ENCODE measurements at places on chromosomes 12 and 14. TPM values are rescaled to one million over a fixed set of nuclear protein-coding genes. Genes with fewer than 3 reads are reported as not detected.

- H3K4me3 ChIP-seq = no peak overlapping the region
These were observed 6.6 kb downstream of the PLEKHG6 start for GRCh38 chr12:6316921-6317692.

DNA sequence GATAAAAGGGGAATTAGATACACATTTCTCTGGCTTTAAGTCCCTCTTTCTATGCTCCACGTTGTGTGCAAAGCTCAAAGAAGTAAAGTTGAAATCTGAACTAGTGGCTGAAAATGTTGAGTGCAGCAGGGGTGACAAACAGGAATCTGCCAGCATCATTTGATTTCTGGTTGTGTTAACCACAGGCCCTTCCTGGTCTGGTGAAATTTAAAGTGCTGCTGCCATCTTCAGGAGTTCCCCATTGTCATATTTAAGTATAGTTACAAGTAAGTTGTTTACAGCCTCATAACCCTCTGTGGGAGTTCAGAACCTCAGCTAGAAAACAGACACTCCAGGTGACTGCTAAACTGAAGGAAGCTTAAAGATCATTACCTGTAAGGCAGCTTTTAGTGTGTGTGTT, 90.9 kb upstream of the CCDC196 start:
- no peak overlapping the region for H3K27ac ChIP-seq
- H3K4me3 ChIP-seq = no peak overlapping the region
- H3K27me3 ChIP-seq = no peaks in the 10 kb centered on the region
- no peaks in the 10 kb centered on the region for H3K36me3 ChIP-seq
- H3K4me1 ChIP-seq = no peaks in the 10 kb centered on the region

DNA sequence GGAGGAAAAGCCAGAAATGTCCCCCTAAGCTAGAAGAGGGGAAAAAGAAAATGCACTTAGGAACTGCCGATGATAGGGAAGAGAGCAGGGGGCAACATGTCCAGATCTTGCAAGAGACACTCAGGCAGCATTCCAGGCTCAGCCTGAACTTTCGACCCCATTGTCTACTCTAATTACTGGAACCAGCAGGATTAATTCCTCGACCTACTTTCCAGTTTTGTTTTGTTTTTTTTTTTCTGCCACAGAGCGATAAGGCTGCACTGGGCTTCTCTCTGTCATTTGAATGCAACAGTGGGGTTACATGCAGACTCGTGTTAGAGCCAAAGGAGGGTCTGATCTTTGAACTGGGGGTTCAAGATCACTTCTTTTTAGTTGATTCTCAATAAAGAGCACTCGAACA, 68.7 kb upstream of the MED13L start:
- no peak for DNase-seq
- H3K4me1 ChIP-seq = peaks cover 2% of the 10 kb centered on the region
- H3K36me3 ChIP-seq = no peaks in the 10 kb centered on the region
- H3K27ac ChIP-seq = no peak overlapping the region

DNA sequence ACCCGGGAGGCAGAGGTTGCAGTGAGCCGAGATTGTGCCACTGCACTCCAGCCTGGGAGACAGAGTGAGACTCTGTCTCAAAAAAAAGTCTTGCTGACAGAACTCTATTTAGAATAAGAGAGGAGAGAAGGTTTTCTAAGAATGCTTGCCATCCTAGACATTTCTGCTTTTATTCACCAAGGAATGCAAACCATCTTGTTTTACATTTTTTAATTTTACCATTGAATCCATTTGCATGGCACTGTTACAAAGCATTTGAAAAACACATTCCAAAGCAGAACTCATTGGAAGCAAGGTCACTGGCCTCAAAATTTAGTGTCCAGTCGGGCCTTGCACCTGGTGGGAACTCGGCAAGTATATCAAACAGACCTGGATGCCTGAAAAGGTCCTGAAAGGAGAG, 44.2 kb upstream of the RASSF3 start:
- no peaks in the 10 kb centered on the region for H3K27me3 ChIP-seq
- no peak overlapping the region for H3K4me3 ChIP-seq
- H3K4me1 ChIP-seq = no peaks in the 10 kb centered on the region
- no peaks in the 10 kb centered on the region for H3K36me3 ChIP-seq

DNA sequence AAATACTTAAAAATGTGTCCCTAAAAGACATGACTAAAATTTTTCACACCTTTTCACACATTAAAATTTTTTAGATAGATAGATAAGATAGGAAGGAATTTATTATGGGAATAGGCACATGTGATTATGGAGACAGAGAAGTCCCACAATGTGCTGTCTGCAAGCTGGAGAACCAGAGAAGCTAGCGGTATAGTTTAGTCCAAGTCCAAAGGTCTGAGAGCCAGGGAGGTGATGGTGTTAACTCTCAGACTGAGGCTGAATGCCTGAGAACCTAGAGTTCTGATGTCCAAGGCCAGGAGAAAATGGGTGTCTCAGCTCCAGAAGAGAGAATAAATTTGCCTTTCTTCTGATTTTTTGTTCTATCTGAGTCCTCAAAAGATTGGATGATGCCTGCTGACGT, 65.7 kb downstream of the POLR3B start:
- no peak overlapping the region for H3K27ac ChIP-seq
- H3K4me1 ChIP-seq = no peaks in the 10 kb centered on the region
- no peak overlapping the region for H3K4me3 ChIP-seq

DNA sequence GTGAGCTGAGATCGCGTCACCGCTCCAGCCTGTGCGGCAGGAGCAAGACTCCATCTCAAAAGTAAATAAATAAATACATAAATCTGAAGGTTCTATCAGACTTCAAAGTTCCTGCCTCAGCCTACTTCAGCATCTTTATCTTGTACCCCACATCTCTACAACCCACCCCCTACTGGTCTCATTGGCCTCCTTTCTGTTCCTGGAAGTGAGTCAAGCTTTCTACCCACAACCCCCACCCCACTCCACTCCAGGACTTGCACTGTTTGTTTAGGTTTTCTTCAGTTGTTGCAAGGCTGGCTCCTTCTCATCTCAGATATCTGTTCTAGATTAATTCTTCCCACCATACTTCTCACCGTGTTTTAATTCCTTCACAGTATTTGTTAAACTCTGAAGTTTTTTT, 714 bp upstream of the PSMC6 start:
- H3K36me3 ChIP-seq = peaks cover 9% of the 10 kb centered on the region
- DNase-seq = no peak
- H3K4me3 ChIP-seq = peak overlapping the region; percentile 78
- no peaks in the 10 kb centered on the region for H3K27me3 ChIP-seq

- no peak overlapping the region for H3K27ac ChIP-seq
- no peaks in the 10 kb centered on the region for H3K4me1 ChIP-seq
- H3K36me3 ChIP-seq = no peaks in the 10 kb centered on the region
- no peak overlapping the region for H3K4me3 ChIP-seq
- H3K27me3 ChIP-seq = peaks cover 16% of the 10 kb centered on the region
These were observed 19.2 kb downstream of the TBX3 start for GRCh38 chr12:114664651-114665320.

- peaks cover 12% of the 10 kb centered on the region for H3K36me3 ChIP-seq
- H3K27ac ChIP-seq = no peak overlapping the region
- H3K4me3 ChIP-seq = no peak overlapping the region
- no peaks in the 10 kb centered on the region for H3K4me1 ChIP-seq
These were observed 71.0 kb downstream of the SLC25A47 start for GRCh38 chr14:100393906-100394732.

DNA sequence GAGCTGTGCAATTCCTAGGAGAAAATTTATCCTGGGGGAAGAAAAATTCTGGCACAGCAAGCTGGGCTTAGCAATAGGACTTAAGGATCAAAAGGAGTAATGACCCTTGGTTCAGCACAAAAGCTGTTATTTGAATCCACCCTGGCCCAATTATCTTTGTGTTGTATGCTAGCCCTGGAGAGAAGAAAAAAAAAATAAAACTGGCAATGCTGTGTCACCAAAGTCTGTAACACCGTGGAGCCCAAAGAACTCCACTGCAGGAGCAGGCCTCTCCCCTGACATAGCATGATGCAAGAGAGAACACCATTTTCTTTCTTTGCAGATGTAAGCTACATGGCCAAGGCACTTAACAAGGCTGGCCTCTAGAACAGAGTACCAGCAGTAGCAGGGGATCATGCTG, 63.0 kb upstream of the ARHGAP5 start:
- DNase-seq = no peak
- no peak overlapping the region for H3K27ac ChIP-seq
- no peaks in the 10 kb centered on the region for H3K36me3 ChIP-seq
- H3K27me3 ChIP-seq = no peaks in the 10 kb centered on the region

DNA sequence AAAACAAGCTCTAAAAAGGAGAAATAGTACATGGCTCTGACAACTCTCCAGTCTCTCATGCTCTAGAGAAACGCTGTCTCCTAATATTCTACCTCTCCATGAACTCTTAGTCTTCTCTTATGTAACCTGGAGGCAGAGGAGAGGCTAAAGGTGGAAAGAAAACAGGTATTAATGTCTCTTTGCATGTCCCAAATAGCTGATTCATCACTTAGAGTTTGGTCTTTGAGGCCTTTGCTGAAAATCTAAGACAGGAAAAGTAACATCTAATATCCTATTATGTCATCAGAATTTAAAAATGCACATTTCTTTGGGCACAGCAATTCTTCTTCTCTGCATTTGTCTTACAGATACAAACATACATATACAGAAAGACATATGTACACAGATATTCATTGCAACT, 127.2 kb downstream of the DHRS2 start:
- H3K4me3 ChIP-seq = no peak overlapping the region
- no peak overlapping the region for H3K27ac ChIP-seq
- no peak for DNase-seq
- no peaks in the 10 kb centered on the region for H3K27me3 ChIP-seq

GRCh38 chr12:47164724-47165439, 85.1 kb upstream of the AMIGO2 start:
- no peaks in the 10 kb centered on the region for H3K4me1 ChIP-seq
- no peaks in the 10 kb centered on the region for H3K36me3 ChIP-seq
- no peaks in the 10 kb centered on the region for H3K27me3 ChIP-seq
- no peak overlapping the region for H3K4me3 ChIP-seq
- DNase-seq = no peak
- no peak overlapping the region for H3K27ac ChIP-seq

GRCh38 chr14:102280376-102280962, 24.5 kb downstream of the MOK start:
- H3K36me3 ChIP-seq = no peaks in the 10 kb centered on the region
- H3K27me3 ChIP-seq = no peaks in the 10 kb centered on the region
- DNase-seq = no peak
- H3K27ac ChIP-seq = no peak overlapping the region
- no peaks in the 10 kb centered on the region for H3K4me1 ChIP-seq
- H3K4me3 ChIP-seq = no peak overlapping the region

DNA sequence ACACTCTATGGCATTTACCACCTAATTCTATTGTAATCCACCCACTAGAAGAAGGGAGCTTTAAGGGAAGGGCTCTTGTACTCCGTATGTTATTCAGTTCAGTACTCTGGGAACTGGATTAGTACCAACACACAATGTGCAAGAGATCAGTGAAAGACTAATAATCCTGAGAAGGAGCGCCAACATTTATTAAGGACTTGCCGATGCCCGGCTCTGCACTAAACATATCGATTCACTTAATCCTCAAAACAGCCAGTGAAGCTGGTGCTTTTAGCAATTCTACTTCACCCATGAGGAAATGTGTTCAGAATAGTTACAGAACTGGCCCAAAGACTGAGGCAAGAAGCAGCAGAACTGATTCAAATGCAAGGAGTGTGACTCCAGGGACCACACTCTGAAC, 80.9 kb downstream of the RPS6KA5 start:
- H3K4me1 ChIP-seq = no peaks in the 10 kb centered on the region
- no peaks in the 10 kb centered on the region for H3K27me3 ChIP-seq
- H3K36me3 ChIP-seq = no peaks in the 10 kb centered on the region
- no peak overlapping the region for H3K27ac ChIP-seq

- H3K36me3 ChIP-seq = no peaks in the 10 kb centered on the region
- H3K4me1 ChIP-seq = no peaks in the 10 kb centered on the region
- H3K4me3 ChIP-seq = no peak overlapping the region
These were observed 129.8 kb upstream of the TMEM132C start for GRCh38 chr12:128137140-128137539.

The NANOG gene
- not detected for total RNA-seq

The RERGL gene
- total RNA-seq = 26.7 TPM

Data from ascending aorta (tissue), 2 donors.